ENCODE measurements at places on chromosomes 13 and 19.

DNA sequence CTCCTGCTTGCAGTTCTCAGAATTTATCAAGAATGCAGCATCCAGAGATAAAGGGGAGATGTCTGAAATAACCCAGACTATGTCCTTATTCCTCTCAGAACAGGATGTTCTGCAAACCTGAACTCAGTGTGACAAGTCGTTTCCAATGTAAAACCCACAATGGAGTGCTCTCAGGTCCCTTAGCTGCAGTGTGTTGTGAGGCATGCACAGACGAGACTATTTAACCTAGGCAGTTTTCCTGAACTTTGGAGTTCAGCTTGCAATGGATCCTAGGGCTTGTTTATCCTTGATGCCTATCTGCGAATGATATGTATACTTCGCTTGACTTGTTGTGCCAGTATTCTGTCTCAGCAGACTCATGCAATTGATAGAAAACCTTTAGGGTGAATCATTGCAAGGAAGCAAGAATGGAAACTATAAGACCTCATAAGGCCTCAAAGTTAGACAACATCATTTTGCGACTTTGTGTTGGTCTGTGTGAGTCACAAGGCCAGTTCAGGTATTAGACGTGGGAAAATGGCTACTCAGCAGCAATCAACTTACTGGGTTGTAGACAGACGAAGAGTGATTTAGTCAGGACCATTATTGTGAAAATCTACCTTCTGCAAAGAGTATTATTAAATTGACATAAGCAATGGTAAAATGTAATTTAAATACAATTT is 2439.9 kb upstream of the PCDH20 start:
- DNase-seq = peak; percentile 1

GRCh38 chr13:34608331-34608730 is 333.7 kb upstream of the NBEA start:
- DNase-seq = no peak

- DNase-seq = no peak
Measured at GRCh38 chr13:106098778-106099177, 436.7 kb downstream of the EFNB2 start.

DNA sequence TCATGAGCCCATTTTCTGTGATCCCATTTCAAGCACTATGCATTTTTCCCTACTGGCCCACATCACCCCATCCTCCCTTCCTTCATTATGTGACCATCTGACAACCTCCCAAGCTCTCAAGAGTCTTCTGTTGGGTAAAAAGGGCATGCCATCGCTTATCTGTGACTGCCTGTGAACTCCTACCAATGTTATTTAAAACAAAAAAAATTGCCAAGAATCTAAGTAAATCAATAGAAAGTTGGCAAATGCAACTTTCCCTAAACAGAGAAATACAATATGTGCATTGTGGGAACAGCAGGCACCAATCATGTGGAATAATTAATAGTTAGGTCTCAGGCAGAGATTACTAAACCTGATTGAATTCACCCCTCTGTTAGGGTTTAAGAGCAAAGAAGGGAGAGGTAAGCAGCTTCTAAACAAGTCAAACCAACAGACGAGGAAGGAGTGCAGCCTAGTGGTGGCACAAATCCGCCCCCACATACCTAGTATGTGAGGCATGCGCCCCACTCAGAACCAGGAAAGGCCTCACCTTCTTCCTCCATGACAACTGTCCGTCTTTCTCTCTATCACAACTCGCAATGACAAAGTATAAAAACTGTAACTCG is 29.8 kb downstream of the DZIP1 start:
- no peak for DNase-seq

- DNase-seq = no peak
Measured at GRCh38 chr13:113074401-113074800, 31.2 kb upstream of the F7 start.

DNA sequence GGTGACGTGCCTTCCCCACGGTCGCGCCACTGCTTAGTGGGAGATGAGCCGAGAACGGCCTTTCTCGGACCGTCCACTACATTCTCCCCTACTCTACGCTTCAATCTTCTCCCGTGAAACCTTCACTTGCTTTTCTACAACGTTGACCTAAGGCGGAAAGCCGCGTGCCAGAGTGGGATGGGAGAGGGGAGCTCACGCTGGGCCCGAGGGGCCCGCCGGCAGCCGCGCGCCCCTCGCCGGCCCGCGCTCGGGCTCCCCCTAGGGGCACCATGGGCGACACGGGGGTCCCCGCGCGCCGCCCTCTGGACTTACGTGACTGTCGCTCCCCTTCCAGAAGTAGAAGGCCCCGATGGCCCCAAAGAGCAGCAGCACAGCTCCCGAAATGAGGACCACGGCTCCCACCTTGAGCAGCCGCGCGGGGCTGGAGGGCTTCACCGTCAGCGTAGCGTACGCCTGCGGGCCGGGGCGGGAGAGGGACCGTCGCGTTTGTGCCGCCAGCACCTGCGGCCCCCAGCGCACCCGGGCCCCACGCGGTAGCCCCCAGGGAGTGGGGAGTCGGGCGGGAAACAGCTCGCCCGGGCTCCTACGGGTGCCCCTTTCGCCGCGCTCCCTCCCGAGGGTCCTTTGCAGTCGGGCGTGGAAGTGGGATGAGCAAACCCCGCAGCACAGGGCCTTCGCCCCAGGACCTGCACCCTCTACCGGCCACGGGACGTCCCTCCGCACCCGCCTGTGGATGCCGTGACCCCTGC is 727 bp downstream of the CNMD start:
- peak; percentile 6 for DNase-seq

- DNase-seq = no peak
Measured at GRCh38 chr13:31765138-31765785, 25.9 kb downstream of the RXFP2 start.

DNA sequence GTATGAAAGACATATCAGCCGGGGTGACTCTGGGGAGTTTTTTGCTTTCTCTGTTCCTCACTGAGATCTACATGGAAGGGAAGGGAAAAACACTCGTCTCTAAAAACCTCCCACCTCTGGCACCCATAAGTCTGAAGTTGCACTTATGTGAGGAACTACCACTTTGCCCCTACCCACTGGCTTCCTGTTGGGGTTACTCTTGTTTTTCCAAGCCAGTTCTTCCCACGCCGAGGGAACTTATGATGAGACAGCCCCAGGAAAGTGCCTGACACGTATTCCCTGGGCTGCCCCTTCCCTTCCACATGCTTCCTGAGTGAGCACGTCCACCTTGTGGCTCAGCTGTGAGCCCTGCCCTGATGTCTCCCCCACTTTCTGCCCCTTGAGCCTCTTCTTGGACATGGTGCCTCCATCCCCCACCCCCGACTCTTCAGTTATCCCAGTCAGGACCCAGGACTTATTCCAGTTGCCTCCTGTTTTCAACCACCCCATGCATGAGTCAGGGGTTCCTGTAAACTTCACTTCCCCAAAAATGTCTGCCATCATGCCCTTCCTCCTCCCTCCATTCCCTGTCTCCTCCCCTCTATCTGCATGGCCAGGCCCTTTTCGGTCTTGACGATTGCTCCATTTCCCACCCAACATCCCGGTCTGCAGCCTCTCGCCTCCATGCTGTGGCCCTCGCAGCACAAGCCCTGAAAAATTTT is 5.1 kb upstream of the SIGLEC7 start:
- no peak for DNase-seq

DNA sequence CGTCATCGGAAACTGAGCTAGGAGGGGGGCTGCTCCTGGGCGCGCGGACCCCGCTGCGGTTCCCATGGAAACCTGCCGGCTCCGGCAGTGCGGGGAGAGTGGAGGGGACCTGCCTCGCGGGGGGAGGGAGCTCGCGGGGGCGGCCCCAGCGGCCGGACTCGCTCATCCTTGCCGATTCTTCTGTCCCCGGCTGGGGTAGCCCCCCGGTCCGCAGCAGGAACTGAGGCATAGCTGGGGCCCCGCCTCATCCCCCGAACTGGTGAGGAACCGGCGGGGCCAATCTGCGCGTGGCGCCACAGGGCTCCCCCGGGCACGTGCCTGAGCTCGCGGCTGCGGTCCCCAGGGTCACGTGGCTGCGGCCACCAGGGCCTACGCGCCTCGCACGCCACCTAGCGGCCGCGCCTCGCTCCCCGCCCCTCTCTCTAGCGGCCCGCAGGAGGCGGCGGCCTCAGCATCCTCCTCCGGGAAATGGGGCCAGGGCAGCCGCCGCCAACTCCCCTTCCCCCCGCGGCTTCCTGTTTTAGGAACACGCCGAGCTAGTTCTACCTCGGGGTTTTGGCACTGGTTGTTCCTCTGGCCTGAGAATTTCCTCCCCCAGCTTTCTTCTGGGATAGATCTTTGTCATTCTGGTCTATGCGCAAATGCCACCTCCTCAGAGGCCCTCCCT is 1.7 kb upstream of the ELAVL3 start:
- peak; percentile 92 for DNase-seq

DNA sequence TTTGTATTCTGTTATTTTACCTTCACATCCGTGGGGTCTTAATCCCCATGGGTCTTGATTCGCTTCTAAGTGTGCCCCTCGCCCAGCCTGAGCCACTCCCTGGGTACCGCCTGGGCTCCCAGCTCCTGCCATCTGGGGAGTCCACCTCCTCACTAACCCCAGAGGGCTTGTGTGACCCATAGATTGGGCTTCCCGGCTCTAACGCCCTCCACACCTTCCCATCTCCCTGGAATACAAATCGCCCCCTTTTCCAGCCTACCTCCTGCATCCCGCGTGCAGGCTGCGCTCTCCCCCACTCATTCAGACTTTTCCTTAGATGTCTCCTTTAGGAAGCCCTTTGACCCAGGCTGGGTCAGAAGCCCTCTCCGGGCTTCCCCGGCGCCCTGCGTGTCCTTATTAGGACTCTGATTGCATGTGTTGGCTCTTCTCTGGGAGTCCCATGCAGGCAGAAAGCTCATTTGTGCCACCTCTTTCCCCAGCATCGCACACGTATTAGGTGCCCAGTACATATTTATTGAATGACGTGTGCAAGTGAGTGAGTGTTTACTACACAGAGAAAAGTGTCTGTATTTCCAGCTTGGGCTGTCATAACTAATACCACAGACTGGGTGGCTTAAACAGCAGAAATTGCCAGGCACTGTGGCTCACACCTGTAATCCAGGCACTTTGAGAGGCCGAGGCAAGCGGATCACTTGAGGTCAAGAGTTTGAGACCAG is 757 bp downstream of the CCDC124 start:
- DNase-seq = no peak

DNA sequence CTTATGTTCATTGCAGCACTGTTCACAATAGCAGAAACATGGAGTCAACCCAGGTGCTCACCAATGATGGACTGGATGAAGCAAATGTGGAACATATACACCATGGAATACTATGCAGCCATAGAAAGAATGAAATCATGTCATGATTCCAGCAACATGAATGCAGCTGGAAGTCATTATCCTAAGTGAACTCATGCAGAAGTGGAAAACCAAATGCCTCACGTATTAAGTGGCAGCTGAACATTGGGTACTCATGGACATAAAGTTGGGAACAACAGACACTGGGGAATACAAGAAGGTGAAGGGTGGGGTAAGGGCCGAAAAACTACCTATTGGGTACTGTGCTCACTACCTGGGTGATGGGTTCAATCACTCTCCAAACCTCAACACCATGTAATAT is 915.9 kb downstream of the UQCRFS1 start:
- no peak for DNase-seq

- DNase-seq = no peak
Measured at GRCh38 chr19:3695986-3696659, 4.1 kb downstream of the PIP5K1C start.

- no peak for DNase-seq
Measured at GRCh38 chr19:58560007-58560887, 1.8 kb upstream of the UBE2M start.

DNA sequence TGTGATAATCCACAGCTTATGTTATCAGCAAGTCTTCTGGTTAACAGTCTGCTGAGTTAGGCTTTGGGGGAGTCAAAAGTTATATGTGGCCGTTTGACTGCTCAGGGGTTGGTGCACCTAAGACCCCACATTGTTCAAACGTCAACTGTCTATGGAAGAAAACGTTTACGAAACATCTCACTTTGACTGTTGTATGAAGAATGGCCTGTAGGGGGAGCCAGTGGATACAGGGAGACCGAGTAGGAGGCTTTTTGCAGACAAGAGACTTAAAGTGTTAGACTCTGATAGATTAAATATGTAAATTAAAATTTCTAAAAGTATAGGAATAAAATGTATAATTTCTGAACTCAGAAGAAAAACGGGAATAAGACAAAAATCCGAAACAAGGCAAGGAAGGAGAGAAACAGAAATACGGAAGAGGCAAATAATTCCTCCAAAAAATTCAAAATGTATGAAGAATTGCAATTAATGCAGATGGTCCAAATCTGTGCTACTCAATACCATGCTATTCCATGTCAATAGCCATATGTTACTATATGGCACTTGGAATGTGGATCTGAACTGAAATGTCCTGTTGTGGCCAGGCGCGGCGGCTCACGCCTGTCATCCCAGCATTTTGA is 37.8 kb downstream of the TNFSF14 start:
- DNase-seq = peak; percentile 90

- DNase-seq = peak; percentile 77
Measured at GRCh38 chr19:47247308-47247990, 8.9 kb upstream of the CCDC9 start.

DNA sequence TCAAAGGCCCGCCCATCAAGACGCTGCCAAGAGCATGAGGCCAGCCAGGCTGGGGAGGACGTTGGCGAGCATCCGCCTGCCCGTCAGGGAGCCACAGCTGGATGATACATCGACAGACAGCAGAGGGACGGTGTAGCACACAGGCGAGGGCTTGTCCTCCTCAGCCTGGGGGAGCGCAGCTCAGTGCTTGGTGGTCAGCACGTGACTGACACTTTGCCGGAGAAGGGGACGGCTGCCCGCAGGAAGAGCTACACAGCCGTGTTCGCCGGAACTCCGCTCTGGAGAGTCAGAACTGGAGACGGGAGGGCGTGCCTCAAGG is 34.1 kb downstream of the CSNK1G2 start:
- DNase-seq = no peak

GRCh38 chr13:81639984-81640582 is 1299.2 kb upstream of the SPRY2 start:
- DNase-seq = no peak

- DNase-seq = no peak
Measured at GRCh38 chr13:114025714-114026431, 52.0 kb upstream of the C13orf46 start.

Measured in activated CD4-positive, alpha-beta T cell treated with anti-CD3 and anti-CD28 coated beads, Interleukin-2, Interleukin-4, amounts not matched to agents 100 ng/mL and 50 ng/mL, durations not matched to agents 16 hours and 8 hours (primary cell).